ENCODE measurements at places on chromosomes 16 and 17.

DNA sequence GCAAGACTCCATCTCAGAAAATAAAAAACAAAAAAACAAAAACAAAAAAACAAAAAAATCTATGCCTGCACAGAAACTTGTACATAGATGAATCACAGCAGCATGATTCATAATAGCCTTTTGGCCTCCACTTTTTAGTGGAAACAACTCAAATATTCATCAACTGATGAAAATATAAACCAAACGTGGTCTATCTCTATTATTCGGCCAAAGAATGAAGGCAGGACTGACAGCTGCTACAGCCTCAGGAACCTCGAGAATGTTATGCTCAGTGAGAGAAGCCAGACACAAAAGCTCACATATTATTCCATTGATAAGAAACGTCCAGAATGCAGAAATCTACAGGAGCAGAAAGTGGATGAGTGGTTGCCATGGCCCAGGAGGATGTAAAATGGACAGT lies 19.8 kb downstream of the PPL start:
- no peak for DNase-seq

- DNase-seq, result no peak
These were observed 64.5 kb downstream of the TNRC6C start for GRCh38 chr17:78023042-78023441.

- DNase-seq, result no peak
These were observed 4.8 kb downstream of the FBRS start for GRCh38 chr16:30663038-30663437.

- DNase-seq, result no peak
These were observed 15.1 kb upstream of the TIMP2 start for GRCh38 chr17:78940258-78940657.

DNA sequence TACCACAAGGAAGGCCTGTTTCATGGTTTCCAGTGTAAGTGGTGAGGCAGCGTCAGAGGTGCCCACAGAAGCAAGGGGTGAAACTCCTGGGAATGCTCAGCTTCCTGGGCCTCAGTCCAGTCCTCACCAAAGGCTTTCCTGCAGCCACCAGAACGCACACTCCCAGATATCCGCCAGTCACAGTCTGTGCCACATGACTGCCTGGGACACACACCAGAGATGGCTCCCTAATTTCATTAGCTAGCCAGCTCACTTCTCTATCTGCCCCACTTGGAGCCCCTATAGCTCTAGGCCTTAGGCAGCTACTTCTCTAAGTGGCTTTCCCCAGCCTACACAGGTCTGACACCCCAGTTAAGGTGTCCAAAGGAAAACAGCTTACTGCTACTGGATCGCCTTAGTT lies 77.0 kb downstream of the CYTH1 start:
- peak; percentile 22 for DNase-seq

DNA sequence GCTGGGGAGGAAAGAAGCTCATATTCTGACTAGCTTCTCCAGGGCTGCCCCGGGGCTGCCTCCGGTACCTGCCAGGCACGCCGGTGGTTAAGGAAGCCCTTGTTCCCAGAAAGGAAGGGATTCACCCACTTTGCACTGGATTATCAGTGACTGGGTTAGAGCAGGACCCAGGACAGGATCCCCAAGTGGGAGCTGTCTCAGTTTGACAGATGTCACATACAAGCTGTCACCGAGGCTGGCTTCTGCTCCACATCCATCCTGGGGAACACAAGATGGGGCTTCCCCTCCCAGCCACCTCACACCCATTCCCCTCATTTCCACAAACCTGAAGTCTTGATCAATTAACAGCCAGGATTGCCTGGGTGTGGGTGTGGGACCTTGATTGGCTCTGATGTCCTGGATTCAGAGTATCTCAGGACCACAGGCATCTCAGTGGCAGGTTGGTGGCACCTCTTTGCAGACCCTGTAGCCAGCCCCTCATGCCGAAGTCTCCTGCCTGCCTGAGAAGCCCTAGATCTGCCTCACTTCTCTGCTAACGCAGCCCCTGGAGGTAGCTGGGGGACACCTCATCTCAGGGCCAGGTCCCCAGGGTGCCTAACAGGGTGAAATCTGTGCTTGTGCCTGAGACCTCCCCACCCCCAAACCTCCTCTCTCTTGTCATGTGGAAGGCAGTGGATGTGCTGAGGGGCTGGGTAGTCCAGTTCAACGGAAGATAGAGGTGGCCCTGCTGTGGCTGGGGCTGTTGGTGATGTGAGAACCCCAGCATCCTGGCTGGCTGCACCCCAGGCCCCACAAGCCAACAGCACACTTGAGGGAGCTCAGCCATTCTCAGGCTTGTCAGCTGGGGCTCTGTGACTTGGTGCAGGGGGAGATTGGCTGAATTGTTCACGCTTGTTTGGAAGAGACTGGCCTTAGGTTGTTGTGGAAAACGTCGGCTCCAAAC lies 1.4 kb downstream of the CACNG5 start:
- DNase-seq, result no peak
